ENCODE measurements at places on chromosomes 16 and 17.

DNA sequence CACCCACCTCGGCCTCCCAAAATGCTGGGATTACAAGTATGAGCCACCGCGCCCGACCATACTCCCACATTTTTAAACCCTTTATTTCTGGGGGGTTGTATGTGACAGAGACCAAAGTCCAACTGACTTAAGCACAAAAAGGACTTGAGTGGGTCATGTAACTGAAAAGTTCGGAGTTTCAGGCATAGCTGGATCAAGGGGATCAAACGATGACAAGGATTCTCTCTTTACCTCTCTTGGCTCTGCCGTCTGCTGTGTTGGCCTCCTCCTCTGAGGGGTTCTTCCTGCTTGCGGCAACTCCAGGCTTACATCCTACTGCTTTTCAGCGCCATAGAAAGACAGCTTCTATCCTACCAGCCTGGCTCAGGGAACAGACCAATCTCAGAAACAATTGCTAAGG is 9.2 kb upstream of the SBK1 start:
- DNase-seq: no peak

- no peak for DNase-seq
These were observed 301.8 kb upstream of the MAF start for GRCh38 chr16:79902351-79902750.

DNA sequence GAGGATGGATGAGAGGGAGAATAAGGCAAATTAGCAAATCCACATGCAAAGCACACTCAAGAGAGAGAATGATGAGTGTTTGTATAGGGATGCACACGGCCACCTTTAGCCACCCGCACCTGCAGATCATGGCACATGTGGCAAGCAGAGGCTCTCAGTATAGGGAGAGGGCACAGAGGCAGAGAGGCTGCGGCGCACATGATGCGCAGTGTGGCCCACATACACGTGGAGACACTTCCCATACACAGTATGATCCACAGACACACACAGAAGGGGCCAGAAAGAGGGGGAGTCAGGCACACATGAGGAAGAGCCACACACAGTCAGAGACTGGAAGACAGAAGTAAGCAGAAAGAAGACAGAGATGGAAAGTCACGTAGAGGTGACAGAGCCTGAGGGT is 6.5 kb upstream of the CHD3 start:
- DNase-seq: no peak

- no peak for DNase-seq
These were observed 817 bp downstream of the NME1 start for GRCh38 chr17:51154176-51154575.

- no peak for DNase-seq
These were observed at the start of gene GSG1L for GRCh38 chr16:28063591-28064061. Gene GSG1L (minus strand): TSS chr16:28063714. CDS start chr16:28063424, 290 bp downstream.

- no peak for DNase-seq
These were observed 43.7 kb downstream of the PPL start for GRCh38 chr16:4893103-4893862.

- DNase-seq: no peak
These were observed 15.5 kb downstream of the HS3ST6 start for GRCh38 chr16:1902547-1903219.
